ENCODE measurements at places on chromosomes 4 and X.

- no peak for DNase-seq
Observed at GRCh38 chr4:36919721-36920120, 324.8 kb upstream of the NWD2 start.

- DNase-seq, result no peak
Observed at GRCh38 chr4:74830928-74831327, 36.6 kb upstream of the BTC start.

GRCh38 chr4:123229286-123229685 lies 167.3 kb upstream of the SPRY1 start:
- DNase-seq, result no peak

DNA sequence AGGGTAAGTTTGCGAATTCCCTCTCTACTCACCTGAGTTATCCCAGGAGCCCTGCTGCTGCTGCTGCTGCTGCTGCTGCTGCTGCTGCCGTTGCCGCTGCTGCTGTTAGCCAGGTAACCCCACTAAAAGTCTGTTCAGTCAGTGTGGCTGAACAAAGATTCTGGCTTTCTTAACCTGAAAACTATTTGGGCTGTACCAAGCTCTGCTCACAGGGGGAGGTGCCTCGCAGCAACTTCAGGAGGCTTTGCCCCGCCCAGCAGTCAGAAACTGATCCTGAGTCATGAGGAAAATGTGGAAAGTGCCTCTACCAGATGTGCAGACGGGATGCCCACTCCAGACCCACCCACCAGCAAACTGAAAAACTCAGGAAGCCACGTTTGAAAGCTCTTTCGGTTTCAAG lies at the start of gene CAPN6:
Gene CAPN6, minus strand, starts transcription at position 145 of the 400 bp plus-strand sequence. CDS start 6,547 bp downstream, outside the sequence.
- no peak for DNase-seq

GRCh38 chr4:184384810-184385557 lies 89.4 kb downstream of the IRF2 start:
- DNase-seq, result no peak

DNA sequence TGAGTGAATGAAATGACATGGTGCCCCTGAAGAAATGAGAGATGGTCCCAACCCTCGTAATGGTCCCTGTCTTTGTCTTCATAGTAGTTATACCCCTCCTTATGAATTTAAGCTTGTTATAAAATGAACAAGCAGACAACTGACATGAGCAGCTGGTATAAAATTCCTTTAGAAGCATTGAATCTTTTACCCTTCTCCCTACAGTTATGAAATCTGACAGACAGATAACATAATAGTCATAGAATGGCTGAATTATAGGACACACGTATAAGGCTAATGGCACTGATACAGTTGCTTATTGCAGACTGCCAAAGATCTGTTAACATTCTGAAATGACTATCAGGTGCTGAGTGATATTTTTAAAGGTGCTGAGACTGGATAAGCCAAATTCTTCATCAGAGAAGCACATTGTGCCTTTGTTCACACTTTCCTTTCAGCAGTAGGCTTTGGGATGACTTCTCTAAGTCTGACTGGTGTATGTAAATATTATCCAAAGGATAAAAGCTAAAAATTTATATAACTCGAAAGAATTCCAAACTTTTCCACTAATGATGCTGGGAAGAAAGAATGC lies 47.4 kb upstream of the PDGFC start:
- no peak for DNase-seq

- DNase-seq, result no peak
Observed at GRCh38 chrX:18099745-18100144, 120.9 kb downstream of the BEND2 start.

- DNase-seq, result no peak
Observed at GRCh38 chr4:26077756-26078155, 163.7 kb downstream of the SMIM20 start.

DNA sequence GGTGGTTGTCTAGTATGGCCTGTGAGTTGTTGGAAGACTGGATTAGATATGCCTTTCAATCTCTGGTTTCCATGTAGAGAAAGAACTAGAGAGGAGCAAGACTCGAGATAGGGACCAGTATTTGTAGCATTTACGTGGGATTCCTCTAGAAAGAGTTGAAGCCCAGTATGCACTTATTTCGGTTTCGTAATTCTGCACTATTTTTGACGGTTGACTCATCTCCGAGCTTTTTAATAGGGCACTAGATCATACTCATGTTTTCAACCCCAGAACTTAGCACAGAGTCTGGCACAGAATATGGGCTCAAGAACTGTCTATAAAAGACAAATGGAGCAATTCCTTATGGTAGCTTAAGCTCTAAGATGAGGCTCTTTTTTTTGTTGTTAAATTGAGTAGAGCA lies 15.7 kb downstream of the HELT start:
- no peak for DNase-seq

GRCh38 chr4:140754918-140755773 lies 1.0 kb downstream of the TBC1D9 start:
- DNase-seq, result no peak

DNA sequence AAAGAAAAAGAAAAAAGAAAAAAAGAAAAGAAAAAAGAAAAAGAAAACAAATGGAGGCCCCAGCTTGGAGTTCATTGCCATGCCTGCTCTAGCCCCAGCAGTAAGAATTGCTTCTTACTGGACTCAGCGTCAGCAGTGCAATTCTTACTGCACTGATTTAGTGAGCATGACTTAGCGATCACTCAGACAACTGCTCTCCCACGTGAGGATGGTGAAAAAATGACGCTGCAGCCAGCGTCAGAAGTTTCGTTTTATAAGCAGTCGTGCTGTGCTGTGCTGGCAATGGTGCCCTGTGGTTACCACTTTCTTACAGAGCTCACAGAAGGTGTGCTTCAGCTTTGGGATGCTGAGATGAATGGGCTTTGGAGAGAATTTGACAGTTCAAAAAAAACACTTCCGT lies 68.3 kb upstream of the DDX3X start:
- DNase-seq, result peak; percentile 37

DNA sequence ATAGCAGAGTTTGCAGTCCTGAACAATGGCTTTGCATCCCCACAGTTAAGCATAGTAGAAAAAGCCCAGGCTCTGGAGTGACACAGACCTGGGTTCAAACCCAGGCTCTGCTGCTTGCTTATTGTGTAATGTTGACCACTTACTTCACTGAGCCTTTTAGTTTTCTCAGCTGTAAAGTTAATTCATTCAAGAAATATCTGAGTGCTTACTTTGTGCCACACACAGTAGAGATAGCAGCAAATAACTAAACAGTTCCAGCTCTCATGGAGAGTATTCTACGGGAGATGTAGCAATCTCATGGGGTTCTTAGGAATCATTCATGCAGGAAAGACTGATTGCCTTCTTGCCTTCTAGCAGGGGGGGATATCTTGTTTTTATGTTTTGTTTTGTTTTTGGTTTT lies 63.2 kb downstream of the SLC9A6 start:
- DNase-seq, result no peak

DNA sequence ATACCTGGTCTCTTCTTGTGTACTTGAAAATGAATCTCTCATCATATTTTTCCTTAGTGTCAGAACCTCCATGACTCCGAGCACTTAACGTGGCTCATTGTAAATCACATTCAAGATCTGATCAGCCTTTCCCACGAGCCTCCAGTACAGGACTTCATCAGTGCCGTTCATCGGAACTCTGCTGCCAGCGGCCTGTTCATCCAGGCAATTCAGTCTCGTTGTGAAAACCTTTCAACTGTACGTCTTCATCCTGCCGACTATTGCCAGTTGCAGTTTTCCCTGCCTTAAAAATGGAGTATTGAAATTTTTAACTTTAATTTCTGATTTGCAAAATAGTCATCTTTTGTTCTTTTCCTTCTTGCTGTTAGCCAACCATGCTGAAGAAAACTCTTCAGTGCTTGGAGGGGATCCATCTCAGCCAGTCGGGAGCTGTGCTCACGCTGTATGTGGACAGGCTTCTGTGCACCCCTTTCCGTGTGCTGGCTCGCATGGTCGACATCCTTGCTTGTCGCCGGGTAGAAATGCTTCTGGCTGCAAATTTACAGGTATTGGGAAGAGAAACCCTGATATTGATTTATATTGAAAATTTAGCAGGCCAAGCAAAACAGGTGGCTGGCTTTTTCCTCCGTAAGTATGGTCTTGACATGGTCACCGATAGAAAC lies 42.4 kb upstream of the MSANTD1 start:
- no peak for DNase-seq

DNA sequence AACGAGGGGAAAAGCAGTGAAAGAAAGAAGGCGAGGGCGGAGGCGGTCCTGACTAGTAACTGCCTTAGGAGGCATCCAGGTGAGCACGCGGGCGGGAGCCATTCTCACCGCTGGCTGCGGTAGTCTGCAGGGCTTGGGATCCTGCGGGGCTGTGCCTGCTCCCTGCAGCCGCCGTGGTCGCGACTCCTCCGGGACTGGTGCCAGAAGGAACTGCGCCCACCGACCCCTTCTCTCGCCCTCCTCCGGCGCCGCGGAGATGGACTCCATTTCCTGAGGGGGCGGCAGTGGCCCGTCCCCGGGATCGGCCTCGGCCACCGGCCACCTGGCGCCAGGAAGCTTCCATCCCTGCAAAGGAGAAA lies 543 bp downstream of the NFXL1 start:
- DNase-seq, result peak; percentile 42
